ENCODE measurements at places on chromosomes 1 and 21.

- DNase-seq: no peak
These were observed 158.7 kb downstream of the SIPA1L2 start for GRCh38 chr1:232471250-232471649.

- DNase-seq: no peak
These were observed 60.4 kb downstream of the DESI2 start for GRCh38 chr1:244713332-244713731.

GRCh38 chr1:226640321-226641136 is 92.0 kb downstream of the STUM start:
- no peak for DNase-seq

DNA sequence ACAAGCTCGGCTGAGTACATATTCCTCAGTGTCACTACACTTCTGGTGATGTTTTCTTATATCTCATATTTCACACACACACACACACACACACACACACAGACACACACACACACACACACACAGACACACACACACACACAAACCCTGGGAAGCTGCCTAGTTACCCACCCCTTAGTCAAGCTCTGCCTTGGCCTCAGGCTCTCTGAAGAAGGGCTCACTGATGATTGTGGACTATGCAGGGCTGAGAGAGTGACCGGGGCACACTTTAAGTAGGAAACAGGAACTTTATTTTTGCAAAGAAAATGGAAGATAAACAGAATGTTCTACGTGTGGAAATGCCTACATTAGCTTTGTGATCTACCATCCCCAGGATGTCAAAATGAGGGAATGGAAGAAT is 19.2 kb upstream of the LCE2D start:
- DNase-seq: no peak

DNA sequence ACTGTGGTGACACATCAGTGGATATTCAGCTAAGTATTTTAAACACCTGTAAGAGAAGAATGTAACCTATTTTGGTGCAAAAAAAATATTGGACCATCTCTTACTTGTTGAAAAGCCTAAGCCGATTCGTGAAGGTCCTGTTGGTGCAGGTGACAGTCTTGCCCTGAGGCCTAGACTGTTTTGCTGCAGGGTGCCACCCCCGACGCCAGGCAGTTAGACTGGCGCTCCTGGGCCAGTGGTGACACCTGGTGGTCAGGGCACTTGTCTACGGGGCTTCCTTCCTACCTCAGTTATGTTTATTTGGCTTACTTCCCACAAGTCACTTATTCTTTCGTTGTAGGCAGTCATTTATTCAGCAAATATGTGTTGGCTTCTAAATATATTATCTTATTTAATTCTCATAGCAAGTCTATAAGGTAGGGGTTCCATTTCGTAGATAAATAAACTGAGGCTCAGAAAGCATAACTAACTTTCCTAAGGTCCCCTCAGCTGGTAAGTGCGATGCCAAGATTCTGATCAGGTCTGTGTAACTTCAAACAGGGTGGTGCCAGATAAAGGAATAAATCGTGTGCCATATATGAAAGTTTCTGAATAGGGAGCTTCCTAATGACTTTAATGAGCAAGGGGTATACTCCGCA is 1.9 kb downstream of the EEIG2 start:
- DNase-seq: peak; percentile 62

- DNase-seq: no peak
These were observed 111.6 kb downstream of the MATN1 start for GRCh38 chr1:30611741-30612309.

- no peak for DNase-seq
These were observed 42.5 kb downstream of the LUZP1 start for GRCh38 chr1:23126200-23126599.

DNA sequence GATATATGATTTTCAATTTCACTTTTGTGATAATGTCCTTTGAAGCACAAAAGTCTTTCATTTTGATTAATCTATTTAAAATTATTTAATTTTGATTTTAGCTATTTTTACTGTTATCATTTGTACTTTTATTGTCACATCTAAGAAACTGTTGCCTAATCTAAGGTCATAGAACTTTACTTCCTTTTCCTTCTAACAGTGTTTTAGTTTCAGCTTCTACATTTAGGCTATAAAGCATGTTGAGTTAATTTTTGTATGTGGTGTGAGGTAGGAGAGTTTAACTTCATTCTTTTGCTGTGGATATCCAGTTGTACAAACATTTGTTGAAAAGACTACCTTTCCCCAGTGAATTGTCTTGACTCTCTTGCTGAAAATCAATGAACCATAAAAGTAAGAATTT is 204.5 kb downstream of the TM2D1 start:
- no peak for DNase-seq

DNA sequence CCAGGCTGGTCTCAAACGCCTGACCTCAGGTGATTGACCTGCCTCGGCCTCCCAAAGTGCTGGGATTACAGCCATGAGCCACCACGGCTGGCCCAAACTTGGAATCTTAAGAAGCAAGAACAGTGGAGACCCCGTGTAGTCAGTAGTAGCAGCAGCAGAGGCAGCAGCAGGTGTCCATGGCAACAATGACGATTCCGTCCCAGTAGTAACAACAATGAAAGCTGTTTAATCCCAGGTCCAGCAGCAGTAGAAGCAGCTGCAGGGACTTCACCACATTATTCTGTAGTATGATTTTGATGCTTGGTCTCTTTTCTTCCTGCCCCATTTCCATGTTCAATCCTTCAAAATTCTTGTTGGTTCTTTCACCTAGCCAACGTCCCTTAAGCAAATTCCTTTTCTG is 69.6 kb upstream of the KCTD3 start:
- DNase-seq: no peak

GRCh38 chr1:229803626-229804217 is 177.7 kb downstream of the URB2 start:
- DNase-seq: no peak

GRCh38 chr21:16496609-16497008 is 766.8 kb downstream of the USP25 start:
- no peak for DNase-seq

- DNase-seq: no peak
These were observed 78.3 kb downstream of the ATP1B1 start for GRCh38 chr1:169184812-169185211.

DNA sequence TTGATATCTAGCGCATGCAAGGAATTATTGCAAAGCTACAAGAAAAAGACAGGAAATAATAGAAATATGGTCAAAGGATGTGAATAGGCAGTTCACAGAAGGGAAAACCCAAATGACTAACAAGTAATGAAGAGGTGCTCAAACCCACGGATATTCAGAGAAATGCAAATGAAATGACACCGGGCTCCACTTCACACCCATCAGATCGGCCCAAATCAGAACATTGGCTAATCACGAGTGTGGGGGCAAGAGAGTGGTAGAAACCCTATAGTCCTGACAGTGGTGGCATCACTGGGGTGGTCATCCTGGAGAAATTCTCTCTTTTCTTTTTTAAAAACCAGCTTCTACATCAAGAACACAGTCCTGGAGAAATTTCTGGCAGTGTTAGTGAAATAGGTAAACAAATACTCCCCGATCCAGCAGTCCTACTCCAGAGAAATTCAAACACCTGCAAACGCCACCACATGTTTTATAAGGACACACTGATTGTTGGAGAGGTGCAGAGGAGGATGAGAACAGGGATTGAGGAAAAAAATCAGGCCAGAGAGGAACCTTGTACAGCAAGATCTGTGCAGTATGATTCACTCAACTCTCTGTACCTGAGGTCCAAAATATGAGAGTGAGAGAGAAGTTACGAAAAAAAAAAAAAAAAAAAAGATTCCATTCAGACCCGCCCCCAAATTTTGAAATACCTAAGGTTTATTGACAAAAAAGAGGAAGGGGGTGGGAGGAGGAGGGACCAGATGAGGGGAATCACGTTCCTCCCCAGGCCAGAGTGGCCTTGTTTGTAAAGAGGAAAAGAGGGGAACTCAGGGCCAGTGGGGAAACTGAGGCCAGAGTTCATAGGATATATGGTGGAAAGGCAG is 9.2 kb upstream of the TNFRSF1B start:
- no peak for DNase-seq

DNA sequence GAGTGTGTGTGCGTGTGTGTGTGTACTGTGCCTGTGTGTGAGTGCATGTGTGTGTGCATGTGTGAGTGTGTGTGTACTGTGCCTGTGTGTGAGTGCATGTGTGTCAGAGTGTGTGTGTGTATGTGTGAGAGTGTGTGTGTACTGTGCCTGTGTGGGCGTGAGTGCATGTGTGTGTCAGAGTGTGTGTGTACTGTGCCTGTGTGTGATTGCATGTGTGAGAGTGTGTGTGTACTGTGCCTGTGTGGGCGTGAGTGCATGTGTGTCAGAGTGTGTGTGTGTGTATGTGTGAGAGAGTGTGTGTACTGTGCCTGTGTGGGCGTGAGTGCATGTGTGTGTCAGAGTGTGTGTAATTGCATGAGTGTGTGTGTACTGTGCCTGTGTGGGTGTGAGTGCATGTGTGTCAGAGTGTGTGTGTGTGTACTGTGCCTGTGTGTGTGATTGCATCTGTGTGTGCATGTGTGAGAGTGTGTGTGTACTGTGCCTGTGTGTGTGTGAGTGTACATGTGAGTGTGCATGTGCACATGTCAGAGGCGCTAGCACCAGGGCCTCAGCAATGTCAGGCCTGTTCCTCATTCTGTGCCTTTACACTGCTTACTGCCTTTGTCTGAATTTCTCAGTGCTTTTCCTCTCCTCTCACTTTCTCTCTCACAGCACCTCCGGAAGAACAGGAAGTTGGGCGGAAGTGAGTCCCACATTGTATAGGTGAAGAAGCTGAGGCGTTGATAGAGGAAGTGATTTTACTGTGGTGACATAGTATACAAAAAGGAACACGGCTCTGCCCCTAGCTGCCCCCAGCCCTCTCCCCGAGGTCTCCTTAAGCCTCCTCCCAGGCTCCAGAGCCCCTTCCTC is 4.9 kb downstream of the SLC5A9 start:
- DNase-seq: no peak

DNA sequence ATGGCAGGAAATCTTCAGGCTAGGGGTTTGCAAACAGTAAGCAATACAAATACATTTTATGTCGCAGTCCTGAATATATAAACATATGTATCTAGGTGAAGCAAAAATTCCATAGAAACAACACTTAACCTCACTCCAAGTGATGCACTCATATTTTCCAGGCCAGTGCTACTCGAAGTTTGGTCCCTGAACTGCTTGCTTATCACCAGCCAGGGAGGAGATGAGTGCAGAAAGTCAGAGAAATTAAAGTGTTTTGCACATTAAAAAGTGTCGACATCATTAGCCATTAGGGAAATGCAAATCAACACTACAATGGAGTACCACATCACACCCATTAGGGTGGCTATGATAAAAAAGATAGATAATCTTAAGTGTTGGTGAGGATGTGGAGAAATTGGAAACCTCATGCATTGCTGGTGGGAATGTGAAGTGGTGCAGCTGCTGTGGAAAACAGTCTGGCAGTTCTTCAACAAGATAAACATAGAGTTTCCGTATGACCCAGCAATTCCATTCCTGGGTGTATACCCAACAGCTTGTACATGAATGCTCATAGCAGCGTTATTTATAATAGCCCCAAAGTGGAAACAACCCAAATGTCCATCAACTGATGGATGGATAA is 70.5 kb upstream of the CSF1 start:
- no peak for DNase-seq

- no peak for DNase-seq
These were observed 88.4 kb downstream of the DPYD start for GRCh38 chr1:97832481-97832880.

GRCh38 chr1:231933711-231934626 is 307.4 kb downstream of the DISC1 start:
- DNase-seq: no peak

DNA sequence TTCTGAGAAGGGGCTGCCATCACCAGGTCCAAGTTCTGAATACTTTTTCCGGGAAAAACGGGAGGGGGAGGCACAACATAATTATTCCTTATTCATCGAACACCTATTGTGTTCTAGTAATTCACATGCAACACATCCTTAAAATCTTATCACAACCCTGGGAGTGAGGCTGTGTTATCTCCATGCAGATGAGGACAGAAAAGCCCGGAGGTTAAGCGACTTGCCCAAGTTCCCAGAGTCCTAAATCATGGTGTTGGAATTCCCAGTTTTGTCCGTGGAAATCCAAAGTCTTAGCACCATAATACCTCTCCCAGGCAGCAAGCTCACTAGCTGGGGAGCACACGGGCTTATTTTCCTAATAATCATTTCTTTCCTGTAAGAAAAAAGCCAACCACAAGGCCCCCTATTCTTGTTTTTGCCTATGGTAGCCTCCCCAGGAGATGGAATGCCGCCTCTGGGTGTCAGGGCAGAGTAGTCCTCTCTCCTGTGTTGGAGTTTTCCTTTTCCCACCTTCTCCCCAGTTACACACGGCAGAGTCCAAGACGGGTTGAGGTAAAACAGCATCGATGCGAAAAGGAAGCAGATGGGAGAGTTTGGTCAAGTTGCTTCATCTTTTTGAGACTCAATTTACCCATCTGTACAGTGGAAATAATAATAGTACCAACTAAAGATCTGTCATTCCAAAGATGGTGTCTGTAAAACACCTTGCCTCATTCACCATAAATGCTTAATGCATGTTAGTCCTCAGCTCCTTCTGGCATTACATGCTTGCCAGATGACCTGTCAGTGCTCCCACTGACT is 228.0 kb upstream of the TMEM51 start:
- no peak for DNase-seq

- no peak for DNase-seq
These were observed 15.0 kb downstream of the NES start for GRCh38 chr1:156662005-156662799.

DNA sequence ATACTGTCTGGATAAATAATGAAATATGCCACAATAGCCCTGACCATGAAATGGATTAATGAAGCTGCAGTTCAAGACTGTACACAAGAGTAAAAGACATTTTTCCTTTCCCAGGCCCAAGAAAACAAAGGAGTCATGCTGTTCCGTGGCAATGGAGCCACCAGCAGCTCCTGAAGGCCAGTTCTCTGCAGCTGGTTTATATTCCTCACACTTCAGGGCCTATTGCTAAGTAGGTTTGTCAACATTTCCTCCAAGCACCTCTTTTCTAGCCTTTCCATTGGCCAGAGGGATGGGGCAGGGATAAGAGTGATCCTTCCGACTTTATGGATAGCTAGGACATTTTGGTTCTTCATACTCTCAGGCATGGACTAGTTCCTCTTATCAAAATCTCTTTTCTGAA is 24.2 kb upstream of the RGL1 start:
- no peak for DNase-seq

DNA sequence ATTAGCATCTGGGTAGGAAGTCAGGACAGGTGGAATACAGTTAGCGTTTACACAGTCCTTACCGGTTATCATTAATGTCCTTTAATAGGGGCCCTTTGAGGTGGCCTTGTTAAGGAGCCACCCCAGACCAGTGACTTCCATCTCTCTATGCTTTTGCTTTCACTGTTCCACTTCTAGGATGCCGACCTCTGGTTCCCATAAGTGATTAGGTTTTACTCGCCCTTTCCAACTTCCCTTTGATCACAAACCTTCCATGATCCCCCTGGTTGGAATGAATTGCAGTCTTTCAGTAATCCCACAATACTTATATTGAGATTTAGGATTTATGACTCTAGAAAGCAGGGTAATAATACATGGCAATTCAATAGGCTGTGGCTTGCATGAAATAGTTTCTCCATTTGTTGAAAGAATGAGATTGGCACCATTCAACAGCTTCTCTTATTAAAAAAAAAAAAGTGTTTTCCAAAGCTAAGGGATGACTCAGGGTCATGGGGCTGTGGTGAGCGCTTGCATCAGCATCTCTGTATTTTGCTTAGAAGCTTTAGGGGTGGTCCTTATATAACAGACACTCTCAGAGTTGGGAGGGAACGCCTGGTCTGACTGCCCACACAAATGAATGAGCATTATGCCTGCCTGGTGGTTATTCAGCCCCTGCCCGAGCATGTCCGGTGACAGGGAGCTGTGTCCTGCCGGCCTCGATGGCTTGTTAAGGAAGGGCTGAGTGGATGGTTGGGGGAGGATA is 110.5 kb downstream of the CNIH3 start:
- DNase-seq: peak; percentile 53

- DNase-seq: no peak
These were observed 16.9 kb downstream of the PLA2G4A start for GRCh38 chr1:186845576-186846210.
